ENCODE measurements at places on chromosomes 5 and 9.

DNA sequence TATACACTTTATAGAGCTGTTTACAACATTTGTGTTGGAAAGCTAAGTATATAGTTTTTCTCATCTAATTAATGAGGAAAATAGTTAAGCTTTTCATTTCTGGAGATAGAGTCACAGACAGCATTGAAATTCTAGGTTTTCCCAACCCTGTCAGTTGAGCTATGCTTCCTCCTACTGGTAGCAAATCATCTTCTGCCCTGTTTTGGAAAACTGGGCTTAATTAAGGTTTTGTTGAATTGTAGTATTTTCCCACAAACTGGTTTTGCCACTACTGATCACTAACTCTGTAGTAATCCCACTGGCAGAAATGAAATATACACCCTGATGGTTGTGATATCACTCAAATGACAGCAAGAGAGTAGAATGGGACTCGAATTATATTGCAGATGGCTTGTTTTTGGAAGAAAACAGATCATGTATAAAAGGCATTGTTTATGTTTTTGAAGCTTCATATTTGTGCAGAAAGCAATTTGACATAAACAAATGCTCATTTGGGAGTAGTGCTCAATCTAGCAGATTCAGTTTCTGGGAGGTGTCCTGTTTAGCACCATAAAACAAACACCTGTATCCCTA lies 46.6 kb downstream of the CD180 start:
- DNase-seq: peak; percentile 57

DNA sequence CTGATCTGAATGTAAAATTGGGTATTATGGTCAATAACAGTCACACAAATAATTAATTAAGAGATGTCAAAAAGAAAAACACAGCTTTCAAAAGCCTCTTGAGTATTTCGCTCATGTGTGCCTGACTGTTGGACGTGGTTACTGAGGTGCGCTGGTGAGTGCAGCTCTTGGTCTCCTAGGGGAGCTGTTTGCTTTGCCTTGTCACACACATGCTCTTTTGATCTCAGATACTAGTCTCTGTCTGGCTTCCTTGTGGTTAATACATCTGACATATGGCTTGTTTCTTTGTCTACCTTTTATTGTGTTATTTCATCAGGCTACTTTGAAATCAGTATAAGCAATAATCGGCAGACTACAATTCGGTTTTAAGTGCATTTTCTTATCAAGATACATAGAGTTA lies 51.5 kb downstream of the PCSK1 start:
- no peak for DNase-seq

GRCh38 chr5:20335978-20336377 lies 348.0 kb upstream of the CDH18 start:
- DNase-seq: no peak

DNA sequence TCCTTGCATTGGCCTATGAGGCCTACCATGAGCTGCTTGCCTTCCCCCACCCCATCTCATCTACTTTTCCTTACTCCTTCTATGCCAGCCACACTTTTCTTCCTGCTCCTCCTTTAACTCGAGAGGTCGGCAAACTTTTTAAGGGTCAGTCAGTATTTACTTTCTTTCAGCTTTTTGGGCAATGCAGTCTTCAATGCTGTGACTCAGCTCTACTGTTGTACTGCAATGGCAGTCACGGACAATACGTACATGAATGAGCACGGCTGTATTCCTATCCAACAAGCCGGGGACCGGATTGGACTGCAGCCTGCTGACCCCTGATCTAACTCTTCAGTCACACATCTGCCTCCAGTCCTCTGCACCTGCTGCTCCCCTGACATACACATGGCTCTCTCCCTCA lies 602 bp upstream of the ACTL7A start:
- DNase-seq: no peak

GRCh38 chr5:35202319-35203111 lies 27.8 kb downstream of the PRLR start:
- peak; percentile 50 for DNase-seq

DNA sequence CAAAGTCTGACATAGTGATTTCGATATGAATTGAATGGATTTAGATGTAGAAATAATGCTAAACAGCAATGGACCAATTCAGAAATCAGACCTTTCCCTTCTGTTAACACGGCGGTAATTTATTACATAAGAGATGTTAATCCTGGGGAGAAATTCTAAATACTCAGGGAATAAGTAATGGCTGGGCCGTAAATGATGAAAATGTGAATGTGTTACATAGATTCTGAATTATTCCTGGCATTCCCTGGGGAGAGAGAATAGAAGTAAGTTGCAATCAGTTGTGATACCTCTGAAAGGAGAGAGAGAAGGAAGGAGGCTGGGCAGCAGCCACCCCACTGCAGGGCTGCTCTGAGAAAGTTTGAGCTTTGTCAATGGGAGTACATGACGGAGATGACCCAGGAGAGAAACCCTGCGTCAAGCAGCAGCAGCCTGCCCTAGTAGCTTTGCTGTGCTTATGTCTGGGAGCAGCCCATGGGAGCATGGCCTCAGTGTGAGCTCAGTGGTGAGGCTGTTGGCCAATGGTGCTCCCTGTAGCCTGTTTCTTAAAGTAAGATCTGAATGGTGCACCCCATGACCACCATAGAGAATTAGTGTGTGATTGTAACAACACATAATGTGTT lies 420.1 kb downstream of the MTRR start:
- no peak for DNase-seq

- no peak for DNase-seq
These were observed 111.9 kb downstream of the NTRK2 start for GRCh38 chr9:84781458-84781857.

DNA sequence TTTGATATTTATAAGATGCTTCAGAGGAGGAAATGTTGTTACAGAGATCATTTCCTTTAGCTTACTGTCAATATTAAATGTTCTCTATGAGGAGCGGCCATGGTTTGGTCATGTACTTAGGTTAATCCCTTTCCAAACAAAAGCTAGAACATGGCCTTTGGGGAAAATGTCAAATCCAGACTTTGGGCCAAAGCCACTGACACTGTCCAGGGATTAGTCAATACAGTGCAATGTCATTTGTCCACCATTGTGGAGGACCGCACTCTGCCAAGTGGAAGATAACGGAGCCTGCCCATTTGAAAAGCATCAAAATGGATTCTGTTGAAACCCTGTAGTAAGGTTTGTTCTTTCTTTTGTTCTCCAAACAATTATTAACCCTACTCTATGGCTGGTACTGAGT lies 50.1 kb downstream of the FRMPD1 start:
- no peak for DNase-seq

GRCh38 chr5:5100635-5101034 lies 39.5 kb upstream of the ADAMTS16 start:
- no peak for DNase-seq

GRCh38 chr9:93468763-93469456 lies 15.5 kb upstream of the FAM120AOS start:
- DNase-seq: peak; percentile 74

DNA sequence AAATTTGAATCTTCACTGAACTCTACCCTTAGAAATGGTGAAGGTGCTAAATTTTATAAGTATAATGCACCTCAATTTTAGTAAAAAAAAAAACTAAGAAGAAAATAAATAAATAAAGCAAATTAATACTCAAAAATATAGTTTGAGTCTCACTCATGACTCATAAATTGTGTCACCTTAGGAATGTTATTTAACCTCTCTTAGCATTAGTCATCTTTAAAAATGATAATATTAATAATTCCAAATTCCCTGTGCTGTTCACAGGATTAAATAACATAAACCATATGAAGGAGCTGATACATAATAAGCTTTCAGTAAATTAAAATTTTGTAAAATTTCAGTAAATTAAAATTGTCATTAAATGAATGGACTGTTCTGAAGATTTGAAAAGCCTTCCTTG lies 339.8 kb upstream of the RGMB start:
- DNase-seq: no peak

DNA sequence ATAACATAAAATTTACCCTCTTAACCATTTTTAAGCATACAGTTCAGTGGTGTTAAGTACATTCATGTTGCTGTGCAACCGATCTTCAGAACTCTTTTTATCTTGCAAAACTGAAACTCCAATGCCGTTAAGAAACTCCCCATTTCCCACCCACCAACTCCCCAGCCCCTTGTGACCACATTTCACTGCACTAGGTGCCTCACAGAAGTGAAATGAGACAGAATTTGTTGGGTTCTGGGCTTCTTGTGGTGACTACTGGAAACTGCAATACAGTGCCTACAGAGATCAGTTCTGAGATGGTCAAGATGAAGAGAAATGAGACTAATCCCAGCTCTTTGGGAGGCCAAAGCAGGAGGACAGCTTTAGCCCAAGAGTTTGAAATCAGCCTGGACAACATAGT lies 202.1 kb upstream of the SLC30A5 start:
- DNase-seq: no peak

GRCh38 chr5:132385326-132386105 lies 16.0 kb downstream of the SLC22A5 start:
- DNase-seq: peak; percentile 83

- no peak for DNase-seq
These were observed 102.8 kb downstream of the KCTD16 start for GRCh38 chr5:144273232-144274027.

- DNase-seq: no peak
These were observed 10.5 kb downstream of the PFDN1 start for GRCh38 chr5:140292212-140293036.

GRCh38 chr9:132787748-132788159 lies 90.3 kb downstream of the AK8 start:
- DNase-seq: no peak

GRCh38 chr5:33854733-33855151 lies 37.0 kb downstream of the ADAMTS12 start:
- no peak for DNase-seq

DNA sequence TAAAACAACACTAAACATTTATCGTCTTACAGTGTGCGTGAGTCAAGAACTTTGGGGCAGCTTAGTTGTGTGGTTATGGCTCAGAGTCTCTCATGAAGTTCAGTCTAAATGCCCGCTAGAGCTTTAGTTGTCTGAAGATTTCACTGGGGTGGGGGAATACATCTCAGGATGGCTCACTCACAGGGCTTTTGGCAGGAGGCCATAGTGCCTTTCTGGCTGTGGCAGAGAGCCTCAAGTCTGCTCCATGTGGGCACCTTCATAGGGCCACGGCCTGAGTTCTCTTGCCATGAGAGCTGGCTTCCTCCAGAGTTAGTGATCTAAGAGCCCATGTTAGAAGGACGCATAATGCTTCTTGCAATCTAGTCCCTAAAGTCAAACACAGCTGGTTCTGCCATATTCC lies 258.8 kb upstream of the NUDT12 start:
- no peak for DNase-seq

GRCh38 chr5:64019746-64020145 lies 57.5 kb upstream of the HTR1A start:
- DNase-seq: no peak

DNA sequence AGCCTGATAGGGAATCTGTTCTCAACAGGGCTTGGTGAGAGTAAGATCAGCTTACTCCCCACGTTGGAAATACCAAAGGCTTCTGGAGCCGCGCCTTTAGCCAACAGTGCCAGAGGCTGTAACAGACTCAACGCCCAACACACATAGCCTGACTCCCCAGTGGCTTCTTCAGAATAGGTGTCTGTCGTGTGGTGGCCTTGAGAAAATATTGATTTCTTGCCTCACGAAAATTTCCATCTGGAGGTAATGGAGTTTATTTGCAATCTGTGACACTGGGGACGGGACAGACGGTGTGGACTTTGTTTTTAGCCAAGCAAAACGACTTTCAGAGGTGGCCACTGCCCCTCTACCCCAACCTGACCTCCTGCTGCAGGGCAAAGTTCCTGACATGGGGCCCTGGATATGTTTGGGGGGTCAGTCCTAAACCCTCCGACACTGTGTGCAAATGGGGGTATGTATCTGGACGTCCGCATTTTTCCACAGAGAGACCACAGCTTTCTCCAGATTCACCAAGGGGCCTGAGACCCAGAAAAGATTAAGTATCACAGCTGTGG lies 189.3 kb downstream of the CDK5RAP2 start:
- no peak for DNase-seq

DNA sequence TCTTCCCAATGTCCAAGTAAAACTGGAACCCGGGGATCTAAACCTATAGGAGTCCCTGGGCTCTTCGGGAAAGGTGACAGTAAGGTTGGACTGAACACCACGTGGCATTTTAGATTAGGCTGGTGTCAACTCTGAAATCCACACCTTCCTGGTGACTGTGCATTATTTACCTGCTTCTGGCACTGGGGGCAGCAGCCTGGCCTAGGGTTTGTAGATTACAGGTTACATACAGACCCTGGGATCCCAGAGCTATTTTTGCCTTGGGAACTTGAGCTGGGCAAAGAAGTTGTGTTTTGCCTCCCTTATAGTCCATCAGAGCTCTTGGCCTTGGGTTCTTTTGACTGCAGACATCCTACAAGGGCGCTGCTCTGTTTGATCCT lies 173.2 kb downstream of the DAB2IP start:
- no peak for DNase-seq

DNA sequence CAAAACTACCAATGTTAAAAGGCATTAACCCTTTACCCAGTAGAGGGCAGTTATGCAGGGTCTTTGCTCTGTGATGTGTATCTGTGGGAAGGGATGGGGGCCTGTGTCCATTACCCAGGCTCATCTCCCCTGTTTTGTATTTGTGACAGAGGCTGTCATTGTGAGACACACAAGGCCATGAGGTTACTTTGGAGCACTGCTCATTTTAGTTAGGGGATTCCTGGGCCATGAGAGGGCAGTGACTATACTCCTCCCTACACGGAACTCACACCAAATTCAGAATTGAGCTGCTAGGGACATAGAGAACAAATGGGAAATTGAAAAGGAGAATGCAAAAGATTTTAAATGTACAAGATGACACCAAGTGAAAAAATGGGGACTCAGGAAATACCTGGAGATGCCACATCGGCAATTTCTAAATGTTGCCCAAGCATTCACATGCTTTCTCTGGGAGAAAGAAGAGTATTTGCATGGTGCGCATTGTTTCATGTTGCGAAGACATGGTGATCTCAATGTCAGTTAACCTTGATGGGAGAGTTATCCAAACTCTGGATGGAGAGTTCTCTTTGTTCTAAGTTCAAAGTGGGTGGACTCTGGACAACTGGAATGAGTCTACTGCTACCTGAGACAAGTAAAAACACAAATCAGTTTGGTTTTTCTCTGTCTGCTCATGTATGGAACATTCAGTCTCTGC lies 32.5 kb downstream of the C9orf152 start:
- DNase-seq: no peak

DNA sequence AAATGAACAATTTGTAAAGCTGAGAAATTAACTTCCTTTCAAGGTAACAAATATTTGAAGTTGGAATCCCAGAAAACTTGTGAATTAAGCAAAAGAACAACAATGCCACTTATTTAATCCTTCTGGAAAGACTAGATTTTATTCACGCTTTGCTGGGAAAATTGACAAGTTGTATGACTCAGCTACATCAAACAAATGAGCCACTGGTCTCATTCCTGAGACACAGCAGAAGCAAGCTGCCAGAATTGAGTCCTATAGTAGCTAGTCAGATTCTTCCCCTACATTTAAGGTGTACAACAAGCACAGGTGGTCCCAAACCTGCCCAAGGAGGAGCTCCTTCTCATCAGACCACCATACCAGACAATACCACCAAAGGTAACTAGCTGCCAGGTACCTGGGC lies 280.7 kb downstream of the SPOCK1 start:
- peak; percentile 59 for DNase-seq

DNA sequence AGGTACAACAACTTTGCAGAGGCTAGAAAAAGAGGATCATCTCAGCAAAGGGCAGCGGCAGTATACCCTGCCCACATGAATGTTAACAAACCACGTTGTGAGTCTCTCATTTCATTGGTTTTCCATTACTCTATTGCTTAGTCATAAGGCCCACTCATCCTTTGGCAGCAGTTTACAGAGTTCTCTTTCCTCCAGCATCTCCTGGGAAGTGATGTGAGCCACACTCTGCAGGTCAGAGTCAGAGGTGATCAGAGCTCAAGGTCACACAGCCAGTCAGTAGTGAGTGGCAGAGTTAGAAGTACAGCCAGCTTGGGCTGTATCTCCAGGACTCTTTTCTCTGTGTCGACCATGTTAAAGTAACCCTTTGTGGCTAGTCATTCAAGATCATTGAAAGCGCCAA lies 599.6 kb upstream of the GRAMD2B start:
- no peak for DNase-seq
